ENCODE measurements at places on chromosomes 11 and 22.

DNA sequence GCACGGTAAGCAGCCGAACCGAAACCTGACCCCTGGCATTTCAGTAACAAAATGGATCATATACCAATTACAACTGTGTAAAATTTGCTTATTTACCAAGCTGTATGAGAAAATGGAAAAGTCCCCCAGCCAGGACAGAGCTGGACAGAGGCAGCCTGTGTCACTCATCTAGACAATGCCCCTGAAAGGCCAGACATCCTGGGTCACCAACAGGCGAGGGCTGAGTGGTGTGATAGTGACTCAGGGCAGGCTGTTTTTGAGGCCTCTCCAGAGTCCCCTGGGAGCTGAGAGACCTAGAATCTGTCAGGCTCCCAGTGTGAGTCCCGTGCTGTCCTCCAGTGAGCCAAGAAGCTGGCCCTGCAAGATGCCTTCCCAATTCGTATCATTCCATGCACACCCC lies 680.4 kb downstream of the TBC1D22A start:
- no peak for DNase-seq

- peak; percentile 87 for DNase-seq
Measured at GRCh38 chr22:39534591-39535356, 2.2 kb upstream of the RPS19BP1 start.

- DNase-seq: no peak
Measured at GRCh38 chr22:39900306-39901227, at the start of gene GRAP2. GRAP2 (plus strand) TSS chr22:39901084; CDS start chr22:39947107, 46,023 bp downstream.

GRCh38 chr11:78786746-78787145 lies 212.1 kb upstream of the NARS2 start:
- DNase-seq: no peak

All from stimulated activated CD4-positive, alpha-beta T cell treated with anti-CD3 and anti-CD28 coated beads, Interleukin-2, amount 100 ng/mL, for 48 hours (primary cell).